ENCODE measurements at places on chromosomes 12 and 14. TPM values are rescaled to one million over a fixed set of nuclear protein-coding genes. Genes with fewer than 3 reads are reported as not detected.

GRCh38 chr12:109863847-109864712 lies 16.3 kb downstream of the GLTP start:
- no peak overlapping the region for H3K4me3 ChIP-seq
- H3K4me1 ChIP-seq, result peaks cover 5% of the 10 kb centered on the region
- no peaks in the 10 kb centered on the region for H3K27me3 ChIP-seq
- peaks cover 10% of the 10 kb centered on the region for H3K36me3 ChIP-seq
- DNase-seq, result no peak

Gene SCNN1A
- 0.84 TPM for polyA plus RNA-seq

DNA sequence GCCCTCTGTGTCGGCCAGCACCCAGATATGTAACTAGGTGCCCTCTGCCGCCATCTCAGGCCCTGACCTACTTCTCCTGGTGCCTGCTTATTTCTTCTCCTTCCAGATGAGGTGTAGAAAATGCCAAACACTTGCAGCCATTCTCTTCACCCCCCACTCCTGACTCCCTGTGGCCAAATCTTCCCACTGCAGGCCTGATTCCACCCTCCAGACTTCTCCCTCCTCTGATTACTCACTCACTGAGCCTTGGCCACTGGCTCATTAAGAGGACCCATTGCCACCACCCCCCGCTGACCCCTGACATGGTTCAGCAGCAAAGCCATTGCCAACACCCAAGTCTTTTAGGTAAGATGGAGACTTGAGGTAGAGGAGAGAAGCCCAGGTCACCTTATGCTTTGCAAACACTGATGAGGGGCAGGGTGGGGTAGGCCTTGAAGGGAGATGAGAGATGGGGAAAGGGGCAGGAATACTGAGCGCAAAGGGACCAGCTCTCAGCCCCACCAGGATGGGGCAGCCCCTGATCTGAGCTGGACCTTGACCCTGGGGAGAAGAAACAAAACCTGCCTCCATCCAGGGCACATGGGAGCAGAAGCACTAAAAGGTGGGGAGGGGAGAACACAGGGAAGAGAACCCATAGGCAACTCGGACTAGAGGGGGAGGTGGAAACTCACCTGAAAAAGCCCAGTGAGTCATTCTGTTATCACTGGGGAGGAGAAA lies 25.1 kb upstream of the ANO2 start:
- H3K27ac ChIP-seq, result no peak overlapping the region
- DNase-seq, result no peak
- H3K4me1 ChIP-seq, result no peaks in the 10 kb centered on the region
- H3K36me3 ChIP-seq, result no peaks in the 10 kb centered on the region

DNA sequence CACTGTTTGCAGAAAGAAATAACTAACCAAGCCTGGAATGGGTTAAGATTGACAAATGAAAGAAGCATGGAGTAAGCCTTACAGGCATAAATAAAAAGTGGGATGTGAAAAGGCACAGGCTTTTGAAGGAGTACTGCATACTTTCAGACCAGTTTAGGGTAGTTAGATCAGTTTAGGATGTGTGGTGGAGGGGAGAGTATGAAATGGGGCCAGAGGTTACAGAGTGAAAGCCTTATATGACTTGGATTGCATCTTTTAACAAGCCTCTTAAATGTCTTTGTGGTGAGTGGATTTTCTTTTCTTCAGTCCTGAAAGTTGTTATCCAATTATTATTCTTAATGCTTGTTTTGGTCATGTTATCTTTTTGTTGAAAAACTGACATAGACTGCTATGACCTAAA lies 52.2 kb upstream of the TRHDE start:
- no peak overlapping the region for H3K27ac ChIP-seq
- DNase-seq, result no peak
- no peaks in the 10 kb centered on the region for H3K36me3 ChIP-seq
- H3K27me3 ChIP-seq, result no peaks in the 10 kb centered on the region
- no peaks in the 10 kb centered on the region for H3K4me1 ChIP-seq

Gene PCED1B
- polyA plus RNA-seq, result 137 TPM

Gene SAMD15
- not detected for polyA plus RNA-seq

- H3K4me1 ChIP-seq, result no peaks in the 10 kb centered on the region
- H3K27me3 ChIP-seq, result no peaks in the 10 kb centered on the region
- no peak overlapping the region for H3K4me3 ChIP-seq
- no peak overlapping the region for H3K27ac ChIP-seq
- no peak for DNase-seq
- H3K36me3 ChIP-seq, result peaks cover 4% of the 10 kb centered on the region
These were observed 15.1 kb downstream of the ABHD4 start for GRCh38 chr14:22613106-22613695.

DNA sequence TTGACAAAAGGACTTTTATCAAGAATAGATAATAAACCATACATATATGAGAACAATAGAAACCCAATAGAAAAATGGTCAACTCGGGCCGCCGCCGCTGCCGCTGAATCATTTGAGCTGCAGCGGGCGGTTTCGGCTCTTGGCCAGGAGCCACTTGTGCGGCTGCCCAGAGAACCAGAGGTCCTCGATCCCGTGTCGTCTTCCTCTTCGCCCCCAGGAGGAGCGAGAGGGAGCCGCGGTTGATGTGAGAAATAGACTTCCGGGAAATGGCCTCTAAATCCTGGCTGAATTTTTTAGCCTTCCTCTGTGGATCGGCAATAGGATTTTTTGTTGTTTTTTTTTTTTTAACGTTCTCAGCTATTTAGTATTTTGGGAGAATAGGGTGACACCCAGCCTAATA lies 44.8 kb downstream of the CPSF6 start:
- peak; percentile 17 for DNase-seq
- H3K27ac ChIP-seq, result no peak overlapping the region
- peaks cover 6% of the 10 kb centered on the region for H3K4me1 ChIP-seq
- no peaks in the 10 kb centered on the region for H3K27me3 ChIP-seq
- no peaks in the 10 kb centered on the region for H3K36me3 ChIP-seq

Gene LRFN5
- not detected for polyA plus RNA-seq
